ENCODE measurements at places on chromosomes 12 and 14.

DNA sequence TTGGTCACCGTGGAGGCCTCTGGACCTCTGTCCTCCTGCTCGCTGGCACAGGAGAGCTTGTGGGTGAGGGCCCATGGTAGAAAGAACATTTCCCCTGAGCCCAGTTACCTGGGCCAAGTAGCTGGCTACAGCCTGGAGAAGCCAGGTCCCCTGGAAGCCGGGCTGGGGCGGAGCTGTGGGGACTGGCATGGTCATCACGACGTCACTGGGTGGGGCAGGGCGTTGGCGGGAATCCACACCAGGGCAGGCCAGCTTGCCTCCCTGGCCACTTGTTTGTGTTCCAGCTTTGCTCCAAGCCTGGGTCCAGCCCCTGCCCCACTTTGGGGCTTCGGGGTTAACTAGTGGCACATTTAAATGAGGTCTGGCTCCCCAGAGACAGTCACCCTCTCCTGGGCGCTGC, 35.0 kb upstream of the SLC24A4 start:
- no peak for DNase-seq

- no peak for DNase-seq
Observed at GRCh38 chr12:121472150-121472905, 72.4 kb downstream of the RNF34 start.

DNA sequence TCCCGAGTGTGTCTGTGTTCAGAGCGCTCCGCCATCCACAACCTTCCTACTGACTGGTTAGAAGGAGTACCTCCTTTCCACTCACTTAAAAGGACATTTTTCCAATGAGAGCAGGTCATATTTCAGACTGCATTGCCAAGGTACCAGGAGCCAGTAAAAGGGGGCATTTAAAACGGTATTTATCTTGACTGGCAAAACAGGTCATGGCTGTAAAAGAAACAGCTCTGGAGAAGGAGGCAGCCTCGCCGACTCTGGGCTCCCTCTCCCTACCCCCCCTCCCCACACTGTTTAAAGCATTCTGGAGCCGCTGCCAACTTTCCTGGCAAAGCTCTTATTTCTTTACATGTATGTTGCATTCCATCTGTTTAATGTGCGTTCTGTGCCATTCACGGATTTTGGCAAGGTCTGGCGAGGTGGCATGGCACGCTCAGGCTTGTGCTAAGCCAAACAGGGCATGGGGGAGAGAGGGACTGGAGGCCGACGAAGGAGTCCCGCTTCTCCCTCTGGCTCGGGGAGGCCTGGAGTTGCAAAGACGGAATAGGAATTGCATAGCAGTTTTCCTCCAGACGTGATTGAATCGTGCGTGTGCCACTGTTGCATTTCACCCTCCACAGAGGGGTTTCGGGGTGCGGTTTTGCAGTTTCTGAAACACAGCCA, 41.2 kb upstream of the MED13L start:
- no peak for DNase-seq

- DNase-seq: no peak
Observed at GRCh38 chr14:96246539-96246847, 9.5 kb upstream of the BDKRB1 start.

- peak; percentile 32 for DNase-seq
Observed at GRCh38 chr14:104659764-104660523, 29.5 kb upstream of the INF2 start.

DNA sequence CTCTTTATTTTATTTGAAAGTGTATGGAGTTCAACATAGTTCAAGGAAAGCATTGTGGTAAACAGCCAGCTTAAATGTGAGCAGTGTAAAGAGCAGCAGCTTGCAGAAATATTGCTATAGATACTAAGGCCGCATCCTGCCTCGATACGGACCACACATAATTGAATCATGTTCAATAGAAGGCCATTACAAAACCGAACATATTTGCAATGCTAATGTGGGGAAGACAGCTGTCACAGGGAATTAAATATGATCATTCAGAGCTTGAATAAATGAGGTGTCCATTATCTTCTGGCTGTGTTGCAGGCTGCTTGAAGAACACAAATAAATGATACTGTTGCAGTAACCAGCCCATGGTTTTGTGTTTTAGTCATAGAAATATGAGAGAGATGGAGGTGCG, 173.2 kb downstream of the BRMS1L start:
- DNase-seq: no peak

DNA sequence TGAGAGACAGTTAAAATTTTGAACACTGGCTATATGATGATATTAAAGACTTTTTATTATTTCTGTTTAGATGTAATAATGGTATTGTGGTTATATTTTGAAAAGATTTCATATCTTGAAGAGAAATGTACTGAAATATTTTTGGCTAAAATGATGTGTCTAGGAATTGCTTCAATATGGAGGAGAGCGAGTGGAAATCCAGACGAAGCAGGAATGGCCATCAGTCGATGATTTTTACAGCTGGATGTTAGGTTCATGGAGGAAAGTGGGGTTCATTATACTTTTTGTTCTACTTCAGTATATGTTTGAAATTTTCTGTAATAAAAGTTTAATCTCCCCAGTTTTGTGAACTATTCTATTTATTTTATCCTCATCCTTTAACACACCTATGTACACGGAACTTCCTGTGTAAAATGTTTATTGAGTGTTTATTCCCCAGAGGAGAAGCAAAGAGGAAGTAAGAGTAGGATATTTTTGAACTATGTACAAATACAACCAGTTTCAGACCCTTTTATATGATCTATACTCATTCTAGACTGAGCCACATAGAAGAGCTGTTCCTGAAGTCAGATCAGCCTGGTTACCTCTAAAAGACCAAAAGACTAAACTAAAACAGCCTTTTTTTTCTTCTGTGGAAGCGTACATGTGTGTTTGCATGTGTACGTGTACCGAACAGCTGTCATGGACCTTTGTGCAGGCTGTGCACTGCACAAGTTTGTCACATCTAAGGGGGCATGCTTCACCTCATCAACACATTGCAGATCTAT, 211.0 kb upstream of the NUDT4 start:
- DNase-seq: no peak

DNA sequence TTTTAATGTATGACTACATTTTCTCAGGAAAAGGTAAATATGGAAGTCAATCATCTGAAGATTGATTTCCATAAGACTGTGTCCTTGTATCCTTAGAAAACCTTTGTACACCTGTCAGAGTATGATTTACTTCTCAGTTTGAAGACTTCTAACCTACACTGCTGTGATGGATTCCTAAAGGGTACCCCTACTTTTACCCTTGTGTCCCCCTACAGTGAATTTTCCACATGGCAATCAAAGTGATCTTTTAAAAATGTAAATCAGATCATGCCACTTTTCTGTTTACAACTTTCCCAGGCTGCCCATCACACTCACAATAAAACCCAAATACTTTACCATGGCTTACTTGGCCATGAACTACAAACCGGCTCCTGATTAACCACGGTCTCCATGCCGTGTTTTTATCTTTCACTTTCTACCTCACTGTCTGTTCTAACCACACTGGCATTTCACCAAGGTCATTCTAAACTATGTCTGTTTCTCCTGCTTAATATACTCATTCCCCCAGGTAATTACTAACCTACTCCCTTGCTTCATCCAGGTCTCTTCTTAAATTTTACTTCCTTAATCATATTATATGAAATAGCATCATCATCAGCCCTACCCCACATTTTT, 8.1 kb downstream of the DNAI7 start:
- DNase-seq: no peak

DNA sequence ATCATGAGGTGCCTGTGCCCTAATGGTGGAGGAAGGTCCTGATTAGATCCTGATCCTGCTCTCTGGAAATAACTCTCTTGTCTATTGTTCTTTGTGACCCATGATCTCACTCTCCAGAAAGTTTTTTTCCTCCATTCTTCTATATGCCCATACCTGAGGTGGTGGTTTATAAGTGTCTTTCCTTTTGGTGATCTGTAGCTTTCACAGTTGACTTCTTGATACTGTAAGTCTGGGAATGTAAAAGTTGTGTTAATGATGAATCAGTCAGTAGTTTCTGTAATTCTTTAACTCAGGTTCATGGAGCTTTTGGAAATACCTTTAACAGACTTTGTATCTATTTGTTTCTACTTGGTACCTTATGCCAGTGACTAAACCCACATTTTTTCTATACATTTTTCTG, 444.0 kb upstream of the FLRT2 start:
- no peak for DNase-seq

- DNase-seq: no peak
Observed at GRCh38 chr12:7375145-7375543, 68.8 kb downstream of the CD163L1 start.

DNA sequence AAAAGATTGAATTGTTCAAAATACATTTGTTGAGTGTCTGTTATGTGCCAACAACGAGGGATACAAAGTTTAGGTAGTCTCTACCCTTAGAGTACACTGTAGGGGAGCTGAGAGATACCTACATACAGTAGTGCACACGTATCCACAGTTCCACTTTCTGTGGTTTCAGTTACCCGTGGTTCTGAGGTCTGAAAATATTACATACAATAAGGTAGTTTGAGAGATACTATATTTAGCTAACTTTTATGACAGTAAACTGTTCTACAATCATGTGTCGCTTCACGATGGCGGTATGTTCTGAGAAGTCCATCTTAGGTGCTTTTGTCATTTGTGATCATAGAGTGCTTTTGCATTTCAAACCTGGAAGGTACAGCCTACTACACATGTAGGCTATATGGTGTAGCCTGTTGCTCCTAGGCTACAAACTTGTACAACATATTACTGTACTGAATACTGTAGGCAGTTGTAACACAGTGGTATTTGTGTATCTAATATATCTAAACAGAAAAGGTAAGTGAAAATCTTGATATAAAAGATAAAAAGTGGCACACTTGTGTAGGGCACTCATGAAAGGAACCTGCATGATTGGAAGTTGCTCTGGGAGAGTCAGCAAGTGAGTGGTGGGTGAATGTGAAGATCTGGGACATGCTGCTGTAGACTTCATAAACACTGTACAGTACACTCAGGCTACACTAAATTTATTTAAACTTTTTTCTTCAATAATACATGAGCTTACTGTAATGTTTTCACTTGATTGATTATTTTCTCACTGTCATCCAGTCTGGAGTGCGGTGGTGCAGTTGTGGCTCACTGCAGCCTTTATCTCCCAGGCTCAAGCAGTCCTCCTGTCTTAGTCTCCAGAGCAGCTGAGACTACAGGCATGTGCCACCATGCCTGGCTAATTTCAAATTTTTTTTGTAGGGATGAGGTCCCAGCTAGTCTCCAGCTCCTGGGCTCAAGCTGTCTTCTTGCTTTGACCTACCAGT, 4.0 kb downstream of the CPSF6 start:
- DNase-seq: no peak

DNA sequence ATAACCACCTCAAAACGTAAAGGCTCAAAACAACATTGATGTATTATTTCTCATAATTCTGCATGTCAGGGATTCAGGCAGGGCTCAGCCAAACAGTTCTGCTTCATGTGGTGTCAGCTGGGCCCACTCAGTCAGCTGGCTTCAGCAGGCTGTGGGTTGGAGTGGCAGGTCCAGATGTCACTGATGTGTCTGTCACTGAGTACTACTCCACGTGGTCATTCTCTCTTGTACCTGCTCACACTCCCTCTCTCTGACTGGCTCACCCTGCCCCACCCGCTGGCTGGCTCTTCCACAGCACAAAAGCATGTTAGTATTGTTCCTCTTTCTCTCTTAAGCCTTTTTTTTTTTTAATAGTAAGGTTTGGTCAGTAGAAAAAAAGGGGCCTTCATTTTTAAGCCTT, 182.4 kb downstream of the DICER1 start:
- DNase-seq: no peak

GRCh38 chr14:32497248-32497647, 168.2 kb downstream of the AKAP6 start:
- no peak for DNase-seq

DNA sequence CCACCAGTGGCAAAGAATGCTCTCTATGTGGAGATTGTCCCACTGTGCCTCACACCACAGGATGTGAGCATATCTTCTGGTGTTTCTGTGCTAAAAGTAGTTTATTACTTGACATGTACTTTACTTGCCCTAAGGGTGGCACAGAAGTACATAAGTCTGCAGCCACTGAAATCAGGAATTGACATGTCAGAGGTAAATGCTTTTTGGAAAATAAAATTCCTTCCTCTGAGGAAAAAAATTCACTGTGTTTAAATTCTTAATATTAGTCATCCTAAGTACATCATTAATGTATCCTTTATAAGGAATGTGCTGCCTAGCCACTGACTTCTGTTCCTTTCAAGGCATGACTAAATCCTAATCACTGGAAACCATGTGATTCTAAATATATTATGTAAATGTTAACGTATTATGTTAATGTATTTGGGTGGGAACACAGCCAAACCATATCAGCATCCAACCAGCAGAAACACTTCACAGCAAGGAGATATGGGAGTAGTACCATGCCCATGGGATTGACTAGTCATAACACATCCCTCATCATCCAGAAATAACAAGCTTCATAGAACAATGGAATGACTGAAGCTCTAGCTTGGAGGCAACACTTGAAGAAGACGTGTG, 239.7 kb upstream of the PPFIA2 start:
- DNase-seq: no peak

Measured in dermis blood vessel endothelial cell (primary cell).